Neural crest cell (in vitro differentiated cells): ENCODE measurements at places on chromosomes 3 and 15. TPM values are rescaled to one million over a fixed set of nuclear protein-coding genes. Genes with fewer than 3 reads are reported as not detected.
A peak's percentile ranks its signal among the peaks of the same experiment; 100 is the strongest.

GRCh38 chr3:37241880-37242279 lies 67.5 kb upstream of the LRRFIP2 start:
- DNase-seq = no peak

GRCh38 chr3:163159306-163159705 lies 1662.7 kb downstream of the OTOL1 start:
- DNase-seq = no peak

GRCh38 chr15:78241017-78241416 lies 6.7 kb upstream of the ACSBG1 start:
- DNase-seq = peak; percentile 95

Gene CCDC191
- total RNA-seq = 4.5 and 5.4 TPM in 2 replicates

Gene NISCH
- total RNA-seq = 161 and 166 TPM in 2 replicates
